ENCODE measurements at places on chromosomes 2 and 18. TPM values are rescaled to one million over a fixed set of nuclear protein-coding genes. Genes with fewer than 3 reads are reported as not detected.

DNA sequence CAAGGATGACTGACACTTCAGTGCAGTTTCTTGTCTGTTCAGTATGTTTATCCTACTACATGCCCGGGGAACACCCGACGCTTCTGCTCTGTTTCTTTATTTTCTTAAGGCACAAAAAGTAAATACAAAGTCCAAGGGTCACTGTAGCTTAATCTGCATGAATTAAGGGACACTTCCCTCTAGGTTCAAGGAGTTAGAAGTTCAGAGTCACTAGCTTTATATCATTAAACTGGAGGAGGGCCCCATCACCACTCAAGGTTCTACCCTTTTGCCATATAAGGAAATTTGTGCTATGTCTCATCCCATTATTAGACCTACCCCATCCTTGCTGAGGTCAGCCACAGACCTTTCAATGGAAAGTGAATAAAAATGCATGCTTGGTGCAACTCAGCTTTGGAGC is 27.6 kb upstream of the RMDN2 start:
- ATAC-seq = no peak

DNA sequence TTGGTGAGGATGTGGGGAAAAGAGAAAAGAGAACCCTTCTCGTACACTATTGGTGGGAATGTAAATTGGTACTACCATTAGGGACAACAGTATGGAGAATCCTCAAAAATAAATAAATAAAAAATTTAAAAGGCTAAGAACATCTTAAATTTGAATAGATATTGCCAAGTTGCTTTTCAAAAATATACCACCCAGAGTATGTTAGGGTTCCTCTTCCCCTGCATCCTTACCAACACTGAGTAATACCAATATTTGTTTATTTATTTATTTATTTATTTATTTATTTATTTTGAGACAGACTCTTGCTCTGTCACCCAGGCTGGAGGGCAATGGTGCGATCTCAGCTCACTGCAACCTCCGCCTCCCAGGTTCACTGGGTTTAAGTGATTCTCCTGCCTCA is 5.5 kb upstream of the NRBP1 start:
- ATAC-seq = no peak

DNA sequence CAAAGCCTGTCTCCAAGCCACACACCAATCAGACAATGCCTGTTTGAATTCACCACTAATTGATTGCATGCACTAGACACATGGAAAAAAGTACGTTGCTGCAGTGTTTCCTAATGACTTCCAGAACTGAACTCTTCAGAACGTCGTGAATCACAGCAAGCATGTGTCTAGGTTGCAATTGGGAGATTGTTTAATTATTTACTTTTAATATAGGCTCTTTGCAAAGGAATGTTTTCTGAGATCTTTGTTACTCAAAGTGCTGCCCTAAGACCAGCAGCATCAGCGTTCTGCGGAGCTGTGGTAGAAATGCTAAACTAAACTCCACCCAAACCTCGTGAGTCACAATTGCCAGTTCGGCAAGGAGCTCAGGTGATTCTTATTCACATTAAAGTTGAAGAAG is 52.7 kb upstream of the CCDC68 start:
- ATAC-seq = no peak

GRCh38 chr2:217740178-217740577 is 262.6 kb downstream of the TNS1 start:
- ATAC-seq = no peak

GRCh38 chr2:240213226-240213475 is 72.7 kb upstream of the OTOS start:
- no peak for ATAC-seq

Gene VWA3B
- not detected for total RNA-seq
